ENCODE measurements at places on chromosomes 1 and 21.

GRCh38 chr1:7303554-7304317, 467.4 kb upstream of the VAMP3 start:
- DNase-seq: no peak

GRCh38 chr1:213380865-213381264, 329.8 kb downstream of the RPS6KC1 start:
- no peak for DNase-seq

- no peak for DNase-seq
These were observed 26.2 kb upstream of the SNX27 start for GRCh38 chr1:151585622-151586021.

GRCh38 chr1:183306317-183307042, 111.7 kb downstream of the NMNAT2 start:
- DNase-seq: no peak

Data from stimulated activated CD4-positive, alpha-beta T cell treated with anti-CD3 and anti-CD28 coated beads, Interleukin-4, amount 100 ng/mL, for 48 hours (primary cell).